Esophagus squamous epithelium (tissue), 5 donors: ENCODE measurements at places on chromosomes 7 and 10.

- DNase-seq = no peak
- H3K4me3 ChIP-seq = no peak overlapping the region
- no peaks in the 10 kb centered on the region for H3K36me3 ChIP-seq
- no peak overlapping the region for H3K27ac ChIP-seq
- peaks cover 3% of the 10 kb centered on the region for H3K4me1 ChIP-seq
- no peaks in the 10 kb centered on the region for H3K27me3 ChIP-seq
Observed at GRCh38 chr10:52319926-52320325, 5.8 kb downstream of the DKK1 start.

DNA sequence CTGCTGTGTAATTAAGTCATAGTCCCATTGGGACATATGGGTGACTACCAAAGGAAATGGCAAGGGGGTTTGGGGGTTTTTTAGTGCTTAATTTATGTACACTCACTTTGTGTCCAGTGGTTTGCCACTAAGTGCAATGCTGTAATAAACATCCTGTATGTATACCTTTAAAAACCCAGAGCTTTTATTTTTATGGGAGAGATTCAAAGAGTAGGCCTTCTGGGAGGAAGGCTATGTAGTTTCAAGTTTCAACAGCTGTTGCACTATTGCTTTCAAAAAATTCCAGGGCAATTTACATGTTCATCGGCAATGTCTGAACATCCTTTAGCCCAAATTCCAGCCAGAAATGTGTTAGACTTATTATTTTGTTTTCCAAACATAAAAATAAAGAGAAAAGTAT lies 744.7 kb downstream of the XPNPEP1 start:
- no peak overlapping the region for H3K27ac ChIP-seq
- H3K4me1 ChIP-seq = no peaks in the 10 kb centered on the region
- DNase-seq = no peak
- no peak overlapping the region for H3K4me3 ChIP-seq

DNA sequence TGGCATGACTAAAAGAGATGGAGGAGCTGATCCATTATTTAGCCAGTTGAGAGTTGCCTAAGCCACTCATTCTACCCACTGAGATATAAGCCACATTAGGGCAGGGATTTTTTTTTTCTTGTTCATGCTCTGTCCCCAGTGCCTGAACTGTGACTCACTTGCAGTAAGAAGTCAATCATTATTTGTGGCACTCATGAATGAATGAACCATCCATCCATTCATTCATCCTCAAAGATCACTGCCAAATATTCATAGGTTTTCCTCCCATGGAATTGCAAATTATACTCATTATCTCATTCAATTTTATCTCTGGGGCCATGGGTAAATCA lies 22.8 kb upstream of the ARID5B start:
- no peaks in the 10 kb centered on the region for H3K36me3 ChIP-seq
- H3K27ac ChIP-seq = no peak overlapping the region
- H3K4me3 ChIP-seq = no peak overlapping the region
- no peaks in the 10 kb centered on the region for H3K4me1 ChIP-seq

DNA sequence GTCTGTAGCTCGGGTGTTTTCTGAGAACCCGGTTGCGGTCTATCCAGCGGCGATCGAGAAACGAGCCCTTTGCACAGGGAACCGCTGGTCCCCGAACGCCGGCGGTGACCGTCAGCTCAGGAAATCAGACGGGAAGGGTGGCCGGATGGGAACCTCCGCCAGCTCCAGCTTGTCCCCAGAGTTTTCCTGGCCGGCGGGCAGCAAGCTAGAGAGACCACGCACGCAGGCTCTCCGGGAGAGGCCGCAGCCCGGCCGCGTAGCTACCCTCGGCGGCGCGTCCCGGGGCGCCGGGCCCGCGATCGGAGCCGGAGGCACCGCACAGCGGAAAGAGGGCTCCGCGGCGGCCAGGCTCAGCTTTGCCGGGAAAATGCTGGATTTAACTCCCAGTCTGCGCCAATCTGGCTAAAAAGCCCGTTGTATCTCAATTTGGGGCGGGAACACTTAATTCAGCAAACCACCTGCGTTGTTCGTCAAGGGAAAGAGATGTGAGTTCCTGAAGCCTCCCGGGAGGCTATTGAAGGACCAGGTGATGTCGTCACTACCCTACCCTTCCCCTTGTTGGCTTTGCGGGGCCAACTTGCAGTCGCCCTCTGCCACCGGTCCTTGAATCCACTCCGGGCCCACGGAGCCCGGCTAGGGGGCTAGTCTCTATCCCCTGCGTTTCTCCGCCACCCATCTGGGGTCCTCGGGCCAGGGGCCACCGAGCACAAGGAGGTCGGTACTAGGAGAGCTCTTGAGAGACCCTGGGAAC lies 859 bp upstream of the CH25H start:
- peak overlapping the region; percentile 92 for H3K27ac ChIP-seq
- peak overlapping the region; percentile 38 for H3K4me3 ChIP-seq
- H3K4me1 ChIP-seq = peaks cover 18% of the 10 kb centered on the region

DNA sequence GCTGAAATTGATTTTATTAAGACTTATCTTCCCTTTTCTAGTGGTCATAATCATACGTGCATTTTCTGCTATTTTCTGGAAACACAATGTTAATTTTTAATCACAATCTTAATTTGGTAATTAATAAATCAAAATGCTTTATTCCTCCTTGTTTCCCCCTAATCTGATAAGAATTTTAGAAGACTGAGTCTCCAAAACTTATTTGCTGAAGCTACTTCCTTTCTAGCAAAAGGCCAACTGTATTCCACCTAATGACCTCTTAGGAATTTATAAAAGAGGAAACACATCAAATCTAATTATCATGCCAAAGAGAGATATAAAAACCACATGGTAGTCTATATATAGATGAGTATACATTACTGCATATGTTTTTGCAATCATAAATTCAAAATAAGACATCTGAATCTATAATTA lies 140.6 kb downstream of the GNAI1 start:
- H3K27ac ChIP-seq = no peak overlapping the region
- DNase-seq = no peak

GRCh38 chr7:36084485-36085091 lies 68.5 kb upstream of the EEPD1 start:
- DNase-seq = no peak
- no peaks in the 10 kb centered on the region for H3K4me1 ChIP-seq
- H3K27ac ChIP-seq = no peak overlapping the region
- H3K36me3 ChIP-seq = no peaks in the 10 kb centered on the region

- H3K36me3 ChIP-seq = no peaks in the 10 kb centered on the region
- H3K4me1 ChIP-seq = no peaks in the 10 kb centered on the region
- no peak for DNase-seq
- H3K27ac ChIP-seq = no peak overlapping the region
- H3K27me3 ChIP-seq = no peaks in the 10 kb centered on the region
Observed at GRCh38 chr7:118583641-118584040, 359.1 kb downstream of the ANKRD7 start.

- no peak overlapping the region for H3K4me3 ChIP-seq
- no peaks in the 10 kb centered on the region for H3K27me3 ChIP-seq
- DNase-seq = no peak
- H3K27ac ChIP-seq = no peak overlapping the region
Observed at GRCh38 chr7:140564643-140565042, 76.0 kb downstream of the DENND2A start.
